GM19239 (cell line): ENCODE measurements at places on chromosomes 12 and 14.
A peak's percentile ranks its signal among the peaks of the same experiment; 100 is the strongest.

DNA sequence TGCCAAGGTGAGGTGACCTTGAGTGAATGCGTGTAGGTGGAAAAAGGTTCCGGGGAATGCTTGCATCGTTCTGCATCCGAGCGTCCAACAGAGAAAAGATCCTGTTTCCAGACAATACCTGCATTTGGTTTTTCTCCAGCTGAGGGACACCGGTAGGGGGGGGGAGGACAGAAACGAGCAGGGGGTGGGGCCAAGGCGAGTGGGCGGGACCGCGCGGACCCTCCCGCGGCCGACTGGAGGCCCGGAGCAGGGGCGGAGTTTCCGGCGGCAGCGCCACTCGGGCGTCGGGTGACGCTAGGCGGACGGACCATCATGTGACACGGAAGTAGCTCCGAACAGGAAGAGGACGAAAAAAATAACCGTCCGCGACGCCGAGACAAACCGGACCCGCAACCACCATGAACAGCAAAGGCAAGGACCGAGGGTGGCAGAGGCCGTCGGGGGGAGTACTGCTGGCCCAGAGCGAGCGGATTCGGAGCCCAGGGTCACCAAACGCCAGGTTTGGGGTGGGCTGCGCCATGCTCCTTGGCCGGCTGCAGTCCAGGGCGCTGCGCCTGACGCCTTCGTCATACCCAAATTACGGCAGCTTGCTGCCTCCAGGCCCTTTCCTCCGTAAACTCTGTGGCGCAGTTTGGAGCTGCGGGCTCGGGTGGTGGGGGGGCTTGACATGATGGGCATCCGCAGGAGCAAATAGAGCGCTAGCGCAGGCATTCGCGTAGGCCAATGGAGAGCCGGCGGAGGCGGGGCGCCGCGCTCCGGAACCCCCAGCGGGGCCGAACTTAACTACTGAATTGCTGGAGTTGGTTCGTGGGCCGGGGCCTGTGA, at the start of gene DAZAP2:
TSS of gene DAZAP2 (plus strand) at position 317 of the 825 bp plus-strand sequence. CDS start at position 399, 82 bp downstream.
- DNase-seq, result peak; percentile 94

- DNase-seq, result no peak
Measured at GRCh38 chr12:106580671-106581508, 1.9 kb upstream of the RFX4 start.

DNA sequence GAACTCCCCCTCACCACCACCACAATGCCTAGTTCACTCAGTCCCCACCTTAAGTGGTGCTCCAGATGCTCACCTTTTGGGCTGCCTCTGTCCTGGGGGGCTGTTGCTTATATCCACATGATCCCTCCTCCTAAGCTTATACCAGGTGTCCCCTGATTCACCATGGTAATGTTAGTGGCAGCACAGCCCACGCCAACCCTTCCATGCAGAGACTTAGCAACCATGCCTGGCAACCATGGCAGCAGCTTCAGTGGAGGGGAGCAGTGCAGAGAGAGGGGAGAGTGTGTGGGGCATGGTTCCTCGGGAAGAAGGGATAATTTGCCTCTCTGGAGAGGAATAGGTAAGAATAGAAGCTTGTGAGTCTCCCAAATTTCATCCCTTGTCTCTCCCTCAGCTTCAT, 1.2 kb upstream of the DDN start:
- DNase-seq, result no peak

DNA sequence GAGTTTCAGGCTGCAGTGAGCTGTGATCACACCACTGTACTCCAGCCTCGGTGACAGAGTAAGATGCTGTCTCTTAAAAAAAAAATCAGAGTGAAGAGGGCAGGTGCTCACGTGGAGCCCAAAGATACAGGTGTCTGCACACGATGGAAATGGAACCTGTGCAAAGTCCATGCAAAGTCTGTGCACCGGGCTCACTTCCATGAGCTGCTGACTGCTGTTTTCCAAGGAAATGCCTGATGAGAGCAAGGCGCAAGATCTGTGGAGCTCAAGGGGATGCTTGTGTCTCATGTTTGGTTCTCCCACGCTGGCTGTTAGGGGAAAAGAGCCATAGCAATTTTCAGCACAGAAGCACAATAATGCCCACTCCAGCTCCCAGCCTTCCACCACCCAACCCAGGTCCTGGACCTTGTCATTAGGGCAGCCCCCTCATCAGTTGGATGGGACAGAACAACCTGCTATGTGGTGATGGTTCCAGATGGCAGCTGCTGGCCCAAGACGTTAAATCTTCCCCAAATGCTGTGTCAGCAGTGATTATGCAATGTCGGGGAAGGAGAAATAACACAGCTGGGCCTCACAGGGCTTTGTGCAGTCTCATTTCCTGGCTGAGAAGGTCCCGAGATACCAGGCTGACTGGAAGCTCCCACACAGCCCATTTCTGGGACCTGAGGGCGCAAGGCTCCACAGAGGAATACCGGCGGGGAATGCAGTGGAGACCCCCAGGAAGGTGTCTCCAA, 27.9 kb upstream of the DICER1 start:
- DNase-seq, result no peak

GRCh38 chr12:59405992-59406391, 189.8 kb upstream of the SLC16A7 start:
- DNase-seq, result no peak

DNA sequence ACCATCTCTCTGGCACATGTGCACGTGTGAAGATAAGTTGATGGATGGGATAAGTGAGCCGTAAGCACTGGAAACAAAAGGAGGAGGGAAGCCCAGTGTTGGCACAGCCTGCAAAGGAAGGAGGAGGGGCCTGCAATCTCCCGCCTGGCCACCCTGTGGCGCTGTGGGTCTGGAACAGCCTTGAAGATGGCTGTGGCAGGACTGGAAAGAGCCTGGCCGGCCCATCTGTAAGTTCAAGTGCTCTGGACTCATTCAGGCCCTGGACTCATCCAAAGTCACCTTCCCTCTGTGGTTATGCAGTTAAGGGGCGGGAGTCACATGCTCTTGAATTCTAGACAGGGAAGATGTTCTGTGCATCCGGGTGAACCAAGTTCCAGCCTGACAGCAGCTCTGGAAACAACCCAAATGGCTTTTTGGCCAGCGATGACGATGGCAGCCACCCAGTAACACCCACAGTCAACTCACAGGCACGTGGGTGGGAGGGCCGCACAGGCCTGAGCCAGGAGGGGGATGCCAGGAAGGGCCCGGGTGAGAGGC, 50.4 kb downstream of the CHGA start:
- DNase-seq, result no peak

- DNase-seq, result no peak
Measured at GRCh38 chr12:52519826-52520662, at the start of gene KRT5. Gene KRT5 (minus strand): TSS chr12:52520394. CDS start chr12:52520296, 98 bp downstream.

DNA sequence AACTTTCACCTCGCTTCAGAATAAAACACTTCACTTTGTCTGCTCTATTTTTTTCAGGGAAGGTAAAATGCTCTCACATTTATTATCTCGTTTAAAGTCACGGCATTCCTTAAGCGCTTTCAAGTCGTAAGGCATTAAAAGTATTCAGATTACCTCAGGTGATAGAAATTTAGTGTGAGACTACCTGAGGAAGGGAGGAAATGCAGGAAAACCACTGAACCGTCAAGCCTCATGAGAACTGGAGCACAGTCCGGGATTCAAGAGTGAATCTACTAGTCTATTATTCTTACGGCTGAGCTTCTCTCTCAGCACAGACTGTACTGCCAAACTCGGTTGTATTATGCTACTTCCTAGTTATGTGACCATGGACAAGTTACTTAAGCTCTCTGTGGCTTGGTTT, 8.3 kb upstream of the PPFIBP1 start:
- no peak for DNase-seq

DNA sequence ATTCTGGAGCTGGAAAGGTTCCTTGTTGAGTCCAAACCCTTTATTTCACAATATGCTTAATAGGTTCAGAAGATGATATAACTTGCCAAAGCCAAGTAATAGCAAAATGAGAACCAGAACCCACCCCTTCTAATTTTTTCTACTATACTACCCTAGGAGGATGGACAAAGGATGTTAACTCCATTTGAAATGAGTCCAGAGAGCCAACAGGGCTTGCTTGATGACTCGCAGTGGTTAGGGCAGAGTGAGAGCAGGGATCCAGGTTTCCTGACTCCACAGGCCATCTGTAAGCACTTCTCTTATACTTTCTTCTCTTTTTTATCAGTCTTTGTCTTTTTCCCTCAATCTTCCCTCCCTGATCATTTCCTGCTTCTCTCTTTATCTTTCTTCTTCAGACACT, 668.1 kb downstream of the MED13L start:
- DNase-seq, result no peak

- DNase-seq, result no peak
Measured at GRCh38 chr12:97524812-97525211, 62.2 kb downstream of the RMST start.

GRCh38 chr12:7937833-7938506, 2.0 kb upstream of the SLC2A3 start:
- no peak for DNase-seq

DNA sequence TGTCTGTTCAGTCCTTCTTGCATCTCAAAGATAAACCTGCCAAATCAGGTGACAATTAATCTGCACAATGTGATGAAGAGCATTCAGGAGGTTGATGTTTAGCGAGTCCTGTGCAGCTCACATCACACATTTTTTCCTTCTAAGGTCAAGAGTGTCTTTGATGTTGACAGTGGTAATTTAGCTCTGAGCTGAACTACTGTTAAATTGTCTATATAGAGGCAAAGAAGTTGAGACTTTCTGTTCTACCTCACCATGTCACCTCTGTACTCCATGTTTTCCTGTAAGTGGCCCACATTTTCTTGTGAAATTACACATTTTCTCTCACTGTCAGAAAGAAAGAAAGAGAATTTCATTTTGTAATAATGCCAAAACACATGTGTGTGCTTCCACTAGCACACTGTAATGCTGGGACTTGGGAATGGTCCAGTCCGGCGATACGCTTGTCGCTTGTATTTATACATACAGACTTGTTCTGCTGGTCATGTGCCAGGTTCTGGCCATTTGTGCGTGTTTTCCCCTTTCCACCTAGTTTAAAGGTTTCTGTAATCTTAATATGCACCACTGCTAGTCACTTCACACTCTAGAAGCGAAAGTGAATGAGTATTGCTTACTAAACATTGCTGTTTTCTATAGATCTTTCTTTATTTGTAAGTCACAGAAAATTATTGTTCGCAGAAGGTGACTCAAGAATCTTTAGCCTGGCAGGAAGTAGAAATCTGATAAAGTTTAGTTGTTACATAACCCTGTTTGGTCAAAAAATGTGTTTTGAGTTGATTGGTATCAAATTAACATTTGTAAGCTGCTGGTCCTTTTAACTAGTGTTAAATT, 328.9 kb downstream of the TMTC2 start:
- no peak for DNase-seq

GRCh38 chr14:106843386-106843785, 1317.0 kb downstream of the TMEM121 start:
- no peak for DNase-seq

- DNase-seq, result no peak
Measured at GRCh38 chr12:26264215-26264838, 69.0 kb downstream of the SSPN start.

DNA sequence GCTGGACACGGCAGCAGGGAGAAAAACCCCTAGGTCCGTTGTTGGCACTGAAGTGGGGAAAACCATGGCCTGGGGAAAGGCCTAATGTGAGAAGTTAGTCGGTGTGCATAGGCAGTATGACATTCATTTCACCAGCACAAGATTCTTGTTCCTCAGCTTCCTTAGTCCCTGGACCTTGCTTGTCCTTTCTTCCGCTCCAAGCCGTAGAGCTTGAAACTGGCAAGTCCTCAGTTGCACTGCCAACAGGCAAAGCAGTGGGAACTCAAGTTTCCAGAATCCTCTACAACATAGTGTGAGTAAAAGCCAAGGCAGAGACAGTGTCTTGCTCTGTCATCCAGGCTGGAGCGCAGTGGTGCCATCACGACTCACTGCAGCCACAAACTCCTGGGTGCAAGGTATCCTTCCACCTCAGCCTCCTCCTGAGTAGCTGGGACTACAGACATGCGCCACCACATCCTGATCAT, 138.5 kb upstream of the AMIGO2 start:
- DNase-seq, result no peak

DNA sequence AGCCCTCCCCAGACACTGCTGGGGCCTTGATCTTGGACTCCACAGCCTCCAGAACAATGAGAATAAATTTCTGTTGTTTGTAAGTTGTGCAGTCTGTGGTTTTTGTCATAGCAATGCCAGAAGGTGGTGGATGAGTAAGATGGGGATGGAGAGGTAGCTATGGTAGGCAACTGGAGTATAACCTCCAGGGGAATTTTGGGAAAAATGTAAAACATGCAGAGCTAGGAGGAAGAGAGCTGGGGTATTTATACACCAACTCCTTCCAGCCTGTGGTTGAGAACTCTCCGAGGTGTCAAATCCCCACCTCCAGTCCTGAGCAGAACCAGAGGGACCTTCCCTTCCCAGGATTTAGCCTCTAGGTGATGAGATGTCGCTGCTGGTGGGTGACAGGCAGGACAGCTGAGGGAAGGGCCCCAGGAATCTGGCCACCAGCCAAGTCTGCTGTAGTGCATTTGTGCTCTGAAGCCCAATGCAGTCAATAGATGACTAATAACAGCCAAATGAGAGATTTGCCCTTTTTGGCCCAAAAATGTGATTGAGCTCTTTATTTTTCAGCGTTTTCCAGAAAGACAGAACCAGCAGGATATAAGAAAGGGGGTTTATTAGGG, 19.1 kb upstream of the CEP170B start:
- DNase-seq, result no peak

GRCh38 chr14:92686900-92687427, 61.5 kb downstream of the LGMN start:
- DNase-seq, result peak; percentile 96

DNA sequence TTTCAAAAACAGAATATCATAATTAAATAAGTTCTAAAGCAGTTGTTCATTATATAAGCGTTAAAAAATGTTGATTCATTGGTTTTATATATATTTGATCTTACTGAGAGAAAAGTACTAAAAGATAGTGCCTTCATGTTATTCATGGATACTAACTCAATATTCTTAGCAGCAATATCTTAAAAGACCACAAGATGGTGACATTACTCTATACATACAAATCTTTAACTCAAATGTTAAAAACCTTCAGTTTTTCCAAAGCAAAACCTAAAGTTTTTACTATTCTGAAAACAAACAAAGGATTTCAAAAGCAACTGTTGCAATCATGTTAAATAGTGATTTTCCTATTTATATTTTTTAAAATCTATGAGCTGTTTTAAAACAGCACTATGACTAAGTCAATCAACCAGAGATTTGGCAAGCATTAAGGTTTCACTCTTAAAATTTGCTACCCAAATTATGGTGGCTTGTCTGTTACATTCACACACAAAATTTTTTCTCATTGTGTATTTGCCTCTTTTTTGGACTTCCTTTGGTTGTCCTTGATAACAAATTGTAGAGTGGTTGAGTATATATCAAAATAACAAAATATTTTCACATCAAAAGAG, 50.1 kb upstream of the RERGL start:
- DNase-seq, result no peak

GRCh38 chr12:131171029-131171428, 217.3 kb downstream of the ADGRD1 start:
- no peak for DNase-seq

GRCh38 chr14:38207377-38207735, 348 bp upstream of the SSTR1 start:
- no peak for DNase-seq

GRCh38 chr12:123237646-123238329, 4.6 kb downstream of the MTRFR start:
- peak; percentile 39 for DNase-seq
